ENCODE measurements at places on chromosomes 13 and 19.

GRCh38 chr13:113291129-113291528 is 5.9 kb upstream of the LAMP1 start:
- no peak for DNase-seq

DNA sequence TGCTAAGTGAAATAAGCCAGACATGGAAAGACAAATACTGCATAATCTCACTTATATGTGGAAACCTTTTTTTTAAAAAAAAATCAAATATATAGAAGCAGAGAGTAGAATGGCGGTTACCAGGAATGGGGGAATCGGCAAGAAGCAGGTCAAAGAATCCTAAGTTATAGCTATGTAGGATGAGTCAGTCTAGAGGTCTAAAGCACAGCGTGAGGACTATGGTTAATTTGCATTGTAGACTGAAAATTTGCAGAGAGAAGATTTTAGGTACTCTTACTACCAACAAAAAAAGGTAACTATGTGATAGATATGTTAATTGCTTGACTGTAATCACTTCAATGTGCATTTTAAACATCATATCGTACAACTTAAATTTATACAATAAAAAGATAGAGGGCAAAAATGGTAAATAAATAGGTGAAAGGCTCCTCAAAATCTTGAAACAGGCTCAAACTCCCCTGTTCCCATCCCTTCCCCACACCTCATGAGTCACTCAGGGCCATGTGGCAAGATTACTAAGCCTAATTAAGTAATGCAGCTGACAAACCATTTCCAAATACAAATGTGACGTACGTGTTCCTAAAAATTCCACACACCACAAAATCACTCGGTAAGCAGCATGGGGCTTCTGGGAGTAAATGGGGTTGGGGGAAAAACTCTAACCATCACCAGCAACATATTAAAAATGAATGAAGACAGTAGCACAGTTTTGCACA is 159.0 kb downstream of the USP12 start:
- peak; percentile 75 for DNase-seq

DNA sequence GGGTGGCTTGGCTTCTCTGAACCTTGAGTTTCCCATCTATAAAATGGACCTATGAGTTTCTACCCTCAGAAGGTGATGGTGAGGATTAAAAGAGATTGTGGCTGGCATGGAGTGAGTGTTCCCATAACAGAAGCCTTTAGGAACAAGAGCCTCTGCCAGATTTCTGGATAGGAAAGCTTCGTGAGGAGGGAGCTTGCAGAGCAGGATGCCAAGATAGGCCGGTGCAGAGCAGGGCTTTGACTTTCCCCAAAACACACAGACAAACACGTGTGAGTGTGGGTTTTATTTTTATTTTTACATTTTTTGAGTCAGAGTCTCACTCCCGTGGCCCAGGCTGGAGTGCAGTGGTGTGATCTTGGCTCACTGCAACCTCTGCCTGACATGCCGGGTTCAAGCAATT is 3.7 kb upstream of the CNN1 start:
- no peak for DNase-seq

GRCh38 chr13:42969565-42970172 is 22.4 kb downstream of the EPSTI1 start:
- DNase-seq = peak; percentile 50

- no peak for DNase-seq
Measured at GRCh38 chr19:35533201-35533821, at the start of gene GAPDHS. Gene GAPDHS, plus strand, starts transcription at chr19:35533456. Its CDS starts 72 bp downstream, at chr19:35533528.

GRCh38 chr19:40721936-40722661 is 5.2 kb downstream of the ITPKC start:
- no peak for DNase-seq

- peak; percentile 13 for DNase-seq
Measured at GRCh38 chr13:109447667-109448066, 338.7 kb downstream of the IRS2 start.

GRCh38 chr13:85564598-85564997 is 234.6 kb downstream of the SLITRK6 start:
- DNase-seq = no peak

GRCh38 chr13:65855242-65855805 is 1374.8 kb downstream of the PCDH9 start:
- DNase-seq = no peak

GRCh38 chr13:73394066-73394465 is 335.3 kb downstream of the KLF5 start:
- no peak for DNase-seq

- peak; percentile 33 for DNase-seq
Measured at GRCh38 chr13:63636316-63636993, 2220.8 kb upstream of the PCDH20 start.

- DNase-seq = no peak
Measured at GRCh38 chr19:53311044-53311443, 22.5 kb upstream of the ZNF845 start.

GRCh38 chr19:1017115-1017905 is 3.6 kb downstream of the TMEM259 start:
- peak; percentile 40 for DNase-seq

- DNase-seq = no peak
Measured at GRCh38 chr13:52845334-52845761, 3.1 kb downstream of the PCDH8 start.

DNA sequence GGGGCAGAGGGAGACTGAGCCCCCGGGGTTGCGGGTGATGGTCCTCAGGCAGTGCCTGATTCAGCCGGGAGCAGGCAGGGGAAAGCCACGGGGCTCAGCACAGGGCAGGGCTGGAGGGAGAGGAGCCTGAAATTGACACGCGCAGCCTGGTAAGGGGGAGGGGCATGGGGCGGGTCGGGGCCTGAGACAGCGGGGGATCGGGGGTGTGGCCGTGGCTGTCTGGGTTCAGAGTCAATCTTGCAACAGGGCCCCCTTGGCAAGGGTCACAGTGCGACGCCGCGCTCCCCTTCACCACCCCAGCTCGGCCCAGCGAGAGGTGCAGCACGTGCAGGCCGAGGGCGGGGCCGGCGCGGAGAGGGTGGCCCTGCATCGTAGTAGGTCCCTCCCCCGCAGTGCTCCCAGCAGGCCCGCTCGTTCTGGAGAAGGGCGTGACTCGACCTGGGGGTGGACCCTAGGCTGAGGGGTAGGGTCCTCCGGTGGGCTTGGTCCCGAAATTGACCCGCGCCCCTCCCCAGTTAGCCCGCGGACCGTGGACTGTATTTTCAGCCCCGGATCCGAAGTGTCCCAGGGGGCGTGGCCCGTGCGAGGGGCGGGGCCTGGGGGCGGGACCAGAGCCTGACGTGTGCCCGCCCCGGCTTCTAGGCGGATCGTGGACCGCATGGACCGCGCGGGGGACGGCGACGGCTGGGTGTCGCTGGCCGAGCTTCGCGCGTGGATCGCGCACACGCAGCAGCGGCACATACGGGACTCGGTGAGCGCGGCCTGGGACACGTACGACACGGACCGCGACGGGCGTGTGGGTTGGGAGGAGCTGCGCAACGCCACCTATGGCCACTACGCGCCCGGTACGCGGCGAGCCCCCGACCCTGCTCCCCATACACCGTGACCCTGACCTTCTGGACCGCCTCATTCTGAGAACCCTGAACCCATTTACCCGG is 6.0 kb downstream of the RCN3 start:
- DNase-seq = peak; percentile 62

DNA sequence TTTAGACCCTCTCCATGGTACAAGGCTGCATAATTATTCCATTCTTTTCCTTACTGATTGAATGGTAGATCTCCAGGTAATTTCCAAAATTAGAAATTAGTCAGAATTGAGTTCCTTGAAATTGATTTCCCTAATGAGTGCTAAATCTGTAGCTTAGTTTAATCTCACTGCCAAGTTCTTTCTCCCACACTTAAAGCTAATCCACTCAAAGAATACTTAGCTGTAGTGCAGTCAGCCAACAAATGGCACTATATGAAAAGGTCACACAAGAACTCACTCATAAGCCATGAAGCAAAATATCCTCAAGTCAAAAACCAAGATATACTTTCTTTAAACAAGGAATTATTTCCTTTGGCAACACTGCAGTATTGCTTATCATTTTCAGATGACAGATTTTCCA is 62.0 kb downstream of the XPO4 start:
- no peak for DNase-seq

GRCh38 chr19:17234911-17235299 is 8.9 kb downstream of the OCEL1 start:
- no peak for DNase-seq

DNA sequence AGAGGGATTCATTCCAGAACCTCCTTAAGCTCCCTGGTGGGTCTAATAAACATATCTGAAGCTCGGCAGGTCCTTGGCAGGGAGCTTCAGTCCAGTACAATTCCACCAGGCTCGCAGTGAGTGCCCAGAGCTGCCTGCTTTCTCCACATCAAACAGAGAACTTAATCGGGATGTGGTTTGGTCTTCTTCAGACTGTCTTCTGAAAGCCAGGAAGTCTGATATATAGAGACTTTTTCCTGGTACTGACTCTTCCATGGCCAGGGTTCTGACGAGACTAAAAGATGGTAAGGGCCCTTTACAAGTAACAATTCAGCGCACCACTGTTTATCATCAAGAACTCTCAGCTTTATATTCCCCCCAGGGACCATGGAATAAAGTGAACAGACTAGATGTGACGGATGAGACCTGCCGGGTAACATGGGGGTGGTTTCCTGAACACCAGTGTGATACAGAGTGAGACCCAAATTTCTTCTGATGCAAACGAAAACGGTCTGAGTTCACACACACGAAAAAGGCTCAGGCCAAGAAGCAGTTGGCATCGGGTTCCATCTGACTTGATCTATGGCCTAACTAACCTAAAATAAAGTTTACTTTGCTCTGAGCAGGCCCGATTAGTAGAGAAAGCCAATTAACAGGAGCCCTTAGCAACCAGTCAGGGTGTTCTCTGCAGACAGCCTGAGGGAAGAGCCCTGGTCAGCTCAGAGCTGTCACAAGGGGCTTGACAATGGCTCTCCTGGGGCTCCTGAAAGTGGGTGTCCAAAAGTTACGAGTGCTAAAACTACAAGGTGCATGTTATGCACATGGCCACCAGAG is 29.0 kb downstream of the RANBP3 start:
- DNase-seq = no peak

GRCh38 chr19:31127134-31127967 is 221.9 kb downstream of the TSHZ3 start:
- peak; percentile 92 for DNase-seq

DNA sequence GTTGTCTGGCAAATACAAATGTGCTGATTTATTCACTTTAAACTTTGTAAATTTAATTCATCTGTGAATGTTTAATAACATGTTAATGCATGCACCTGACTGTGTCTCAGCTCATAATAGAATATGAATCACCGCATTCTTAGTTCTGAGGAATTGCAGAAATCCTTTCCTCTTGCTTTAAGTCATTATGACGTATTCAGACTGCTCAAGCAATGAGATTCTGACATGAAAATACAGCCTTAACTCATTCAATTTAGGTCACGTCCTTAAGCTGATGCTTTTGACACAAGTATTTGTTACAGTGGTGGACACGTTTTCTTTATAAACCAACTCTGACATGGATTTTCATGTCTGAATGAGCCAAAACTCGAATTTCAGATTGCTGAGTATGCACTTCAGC is 541.0 kb upstream of the KLF12 start:
- DNase-seq = peak; percentile 6
